Activated CD8-positive, alpha-beta memory T cell treated with anti-CD3 and anti-CD28 coated beads, Interleukin-2, amount 50 U/mL, for 48 hours (primary cell): ENCODE measurements at places on chromosomes 3 and 15.

DNA sequence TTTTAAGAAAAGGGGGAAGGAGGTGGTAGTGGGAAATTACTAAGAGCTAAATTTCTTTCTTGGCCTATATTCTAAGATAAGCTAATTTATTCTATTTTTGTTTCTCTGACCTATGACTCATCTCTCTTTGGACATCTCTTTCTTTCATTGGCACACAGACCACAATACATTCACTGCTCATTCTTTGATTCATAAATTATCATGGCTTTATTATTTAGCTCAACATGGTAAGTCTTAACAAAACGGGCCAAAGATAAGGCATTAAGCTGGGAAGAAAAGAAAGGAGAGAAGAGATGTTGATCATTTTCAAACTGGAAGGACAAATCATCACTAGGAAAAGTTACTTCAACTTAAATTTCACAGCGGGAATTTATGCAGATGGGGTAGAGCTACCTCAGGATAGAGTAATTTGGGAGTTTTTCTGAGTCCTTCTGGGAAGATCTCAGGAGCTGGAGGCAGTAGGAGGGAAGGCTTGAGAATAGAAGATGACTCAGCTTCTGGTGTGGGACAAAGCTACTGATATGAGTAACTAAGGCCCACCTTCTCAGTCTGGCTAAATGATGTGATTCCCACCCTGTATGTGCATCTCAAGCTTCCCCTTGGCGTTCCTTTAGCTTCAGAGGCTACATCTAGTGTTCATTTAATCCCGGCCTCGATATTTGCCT lies 7.5 kb upstream of the ALCAM start:
- DNase-seq = no peak

GRCh38 chr15:39153058-39153714 lies 427.7 kb upstream of the THBS1 start:
- DNase-seq = no peak

DNA sequence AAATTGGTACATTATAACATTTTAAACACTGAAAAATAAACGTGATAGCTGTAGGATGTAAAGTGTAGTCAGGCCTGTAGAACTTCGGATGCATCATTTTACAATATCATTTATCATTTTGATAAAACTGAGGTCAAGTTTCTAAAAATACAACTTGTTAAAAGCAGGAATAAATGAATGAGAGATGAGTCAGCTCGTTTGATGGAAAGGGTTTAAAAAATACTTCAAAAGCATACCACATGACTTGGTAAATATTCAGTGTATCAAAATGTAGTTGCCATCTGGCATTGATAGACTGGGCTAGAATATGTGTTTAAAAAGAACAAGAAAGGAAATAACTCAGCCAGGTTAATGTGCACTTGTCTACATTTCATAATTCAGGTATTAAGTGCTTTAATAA lies 357.0 kb downstream of the TIGIT start:
- no peak for DNase-seq

DNA sequence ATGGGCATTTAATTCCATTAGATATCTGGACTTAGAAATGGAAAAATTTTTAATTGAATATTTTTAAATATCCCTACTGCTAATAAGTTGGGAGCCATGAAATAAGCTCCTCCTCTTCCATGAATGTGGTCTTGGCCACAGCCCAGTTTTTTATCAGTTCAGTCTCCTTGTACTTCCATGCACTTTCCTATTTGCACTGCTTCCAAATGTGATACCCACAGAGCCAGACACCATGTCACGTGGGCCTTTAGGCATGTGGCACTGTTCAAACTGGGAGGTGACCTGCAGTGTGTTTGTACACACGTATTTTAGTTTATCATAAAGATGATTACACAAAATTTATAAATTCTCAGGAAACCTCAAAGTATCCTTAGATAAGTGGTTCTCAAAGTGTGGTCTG lies 80.1 kb upstream of the DGKG start:
- no peak for DNase-seq

DNA sequence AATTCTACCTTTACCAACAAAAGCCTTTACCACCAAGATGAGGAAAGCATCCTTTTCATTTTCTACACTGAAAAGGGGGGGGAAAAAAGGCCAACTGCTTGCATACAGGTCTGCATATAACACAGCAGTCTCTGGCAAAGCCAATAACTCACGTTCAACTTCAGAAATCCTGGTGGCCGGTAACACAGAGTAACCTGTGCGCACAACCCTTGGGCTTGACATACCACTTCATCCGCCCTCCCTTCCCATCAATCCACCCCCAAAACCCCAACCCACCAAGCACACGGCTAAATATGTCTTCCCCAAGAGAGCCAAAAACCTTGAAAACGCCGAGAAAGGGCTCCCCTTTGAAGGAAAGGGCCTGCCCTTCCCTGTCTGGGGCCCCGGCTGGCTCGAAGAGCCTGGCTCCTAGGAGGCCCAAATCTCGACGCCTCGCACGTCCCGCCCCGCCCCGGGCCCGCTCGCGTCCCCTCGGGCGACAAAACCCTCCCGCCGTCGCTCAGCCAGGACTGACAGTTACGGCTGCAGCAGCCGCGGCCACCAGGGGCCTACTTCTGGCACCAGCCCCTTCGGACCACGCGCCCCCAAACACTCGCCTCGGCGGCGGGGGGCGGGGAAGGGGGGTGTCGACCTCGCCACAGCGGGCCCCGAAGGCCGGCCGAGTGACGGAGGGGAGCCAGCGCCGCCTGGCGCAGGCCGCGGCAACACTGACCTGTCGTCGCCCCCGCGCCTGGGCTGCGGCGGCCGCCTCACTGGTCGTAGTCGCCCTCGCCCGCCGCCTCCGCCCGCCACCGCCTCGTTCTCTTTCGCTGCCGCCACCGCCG lies 835 bp downstream of the UBE3A start:
- peak; percentile 83 for DNase-seq

DNA sequence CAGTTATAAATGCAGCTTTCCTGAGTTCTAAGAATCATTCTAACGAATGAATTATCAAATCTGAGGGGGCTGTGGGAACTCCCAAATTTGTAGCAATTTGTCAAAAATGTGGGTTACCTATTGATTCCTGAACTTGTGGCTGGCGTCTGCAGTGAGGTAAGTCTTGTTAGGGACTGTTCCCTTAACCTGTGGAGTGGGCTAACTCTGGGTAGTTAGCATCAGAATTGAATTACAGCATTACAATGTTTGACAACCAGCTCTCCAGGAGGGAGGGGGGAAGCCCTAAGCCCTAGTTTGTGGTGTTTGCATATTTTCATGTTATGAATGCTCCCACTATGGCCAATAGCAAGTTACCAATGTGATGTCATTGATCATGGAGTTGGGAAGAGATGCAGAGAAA lies 65.9 kb upstream of the STT3B start:
- no peak for DNase-seq

DNA sequence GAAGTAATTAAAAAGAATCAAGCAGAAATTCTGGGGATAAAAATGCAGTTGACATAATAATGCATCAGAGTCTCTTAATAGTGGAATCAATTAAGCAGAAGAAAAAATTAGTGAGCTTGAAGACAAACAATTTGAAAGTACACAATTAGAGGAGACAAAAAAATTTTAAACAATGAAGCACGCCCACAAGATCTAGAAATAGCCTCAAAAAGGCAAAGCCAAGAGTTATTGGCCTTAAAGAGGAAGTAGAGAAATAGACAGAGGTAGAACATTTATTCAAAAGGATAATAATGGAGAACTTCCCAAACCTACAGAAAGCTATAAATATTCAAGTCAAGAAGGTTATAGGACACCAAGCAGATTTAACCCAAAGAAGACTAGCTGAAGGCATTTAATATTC lies 113.3 kb downstream of the TBC1D2B start:
- DNase-seq = no peak

DNA sequence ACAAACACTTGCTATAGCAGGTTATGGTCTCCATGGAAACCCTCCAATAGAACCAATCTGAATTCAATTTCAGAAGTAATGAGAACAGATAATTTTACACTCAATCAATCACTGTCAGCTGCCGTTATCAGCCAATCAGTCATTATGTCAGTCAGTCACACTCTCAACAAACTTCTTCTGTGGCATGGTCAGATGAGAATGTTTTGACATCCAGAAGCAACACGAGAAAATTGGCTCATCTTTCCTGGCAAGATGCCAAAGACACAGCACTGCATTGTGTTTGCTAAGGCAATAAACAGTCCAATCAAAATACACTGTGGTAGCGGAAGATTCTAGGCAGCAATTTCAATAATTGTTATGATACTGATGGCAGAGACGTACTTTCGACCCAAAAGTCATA lies 190.7 kb downstream of the RORA start:
- no peak for DNase-seq

DNA sequence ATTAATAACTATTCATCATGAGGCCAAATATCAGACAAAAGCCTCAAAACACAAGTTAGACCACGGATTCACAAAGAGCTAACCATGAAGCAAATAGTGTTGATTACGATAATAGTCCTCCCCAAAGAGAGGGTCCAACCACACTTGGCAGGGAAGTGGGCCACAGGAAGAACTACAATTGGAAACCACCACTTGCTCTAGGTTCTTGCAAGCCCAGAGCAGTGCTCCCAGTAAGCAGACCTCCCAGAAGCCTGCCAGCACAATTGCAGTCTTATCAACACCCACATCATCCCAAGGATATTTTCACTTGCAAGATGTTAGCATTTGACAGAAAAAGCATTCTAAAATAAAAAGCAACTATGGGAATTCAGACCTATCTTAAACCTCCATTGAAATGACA lies 11.3 kb downstream of the SETD2 start:
- DNase-seq = no peak

GRCh38 chr3:57942872-57943283 lies 65.3 kb upstream of the FLNB start:
- no peak for DNase-seq

- no peak for DNase-seq
Measured at GRCh38 chr3:172782235-172782634, 31.7 kb downstream of the ECT2 start.

GRCh38 chr3:51379746-51380455 lies 5.2 kb upstream of the MANF start:
- no peak for DNase-seq

DNA sequence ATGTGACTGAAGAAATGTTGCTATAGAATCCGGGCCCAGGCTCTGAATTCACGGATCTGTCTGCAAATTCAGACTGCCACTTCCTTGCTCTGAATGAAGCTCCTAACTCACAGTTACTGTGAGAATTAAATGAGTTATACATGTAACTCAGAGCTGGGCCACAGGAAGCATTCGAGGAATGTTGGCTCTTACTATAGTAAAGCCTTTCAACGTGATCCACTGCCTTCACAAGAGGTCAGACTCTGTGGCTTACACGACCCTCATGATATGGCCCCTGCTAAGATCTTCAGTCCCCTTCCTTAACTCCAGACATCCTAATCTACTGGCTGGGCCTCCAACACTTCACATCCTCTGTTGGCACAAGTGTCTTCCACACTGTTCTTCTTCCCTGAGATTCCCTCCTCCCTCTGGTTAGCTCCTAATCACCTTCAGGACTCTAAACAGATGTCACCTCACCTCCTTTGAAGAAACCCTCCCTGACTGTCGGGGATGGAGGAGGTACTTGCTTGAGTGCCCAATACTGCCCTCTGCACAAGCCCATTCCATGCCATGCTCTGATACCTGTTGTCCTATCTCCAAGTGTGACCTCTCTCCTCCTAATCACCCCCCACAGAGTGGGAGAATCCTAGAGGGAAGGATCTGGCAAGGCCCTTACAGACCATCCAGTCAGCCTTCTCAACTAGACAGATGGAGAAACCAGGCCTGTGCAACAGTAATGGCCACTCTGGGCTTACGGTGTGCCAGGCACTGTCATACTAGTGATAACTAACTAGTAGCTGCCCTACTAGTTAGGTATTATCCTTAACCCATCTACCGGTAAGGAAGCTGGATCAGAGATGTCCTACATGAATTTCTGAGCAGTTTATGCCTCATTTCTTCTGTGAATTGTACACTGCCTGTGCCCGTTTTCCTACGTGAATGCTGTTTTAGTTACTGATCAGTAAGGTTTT lies 1.3 kb downstream of the ACTR8 start:
- no peak for DNase-seq

GRCh38 chr15:100043068-100043641 lies 298.6 kb downstream of the ADAMTS17 start:
- no peak for DNase-seq

- no peak for DNase-seq
Measured at GRCh38 chr3:158381262-158381868, 189.6 kb upstream of the MLF1 start.

- no peak for DNase-seq
Measured at GRCh38 chr3:128537091-128537703, 44.2 kb upstream of the GATA2 start.

GRCh38 chr15:81497238-81497637 lies 123.2 kb upstream of the TMC3 start:
- DNase-seq = no peak

DNA sequence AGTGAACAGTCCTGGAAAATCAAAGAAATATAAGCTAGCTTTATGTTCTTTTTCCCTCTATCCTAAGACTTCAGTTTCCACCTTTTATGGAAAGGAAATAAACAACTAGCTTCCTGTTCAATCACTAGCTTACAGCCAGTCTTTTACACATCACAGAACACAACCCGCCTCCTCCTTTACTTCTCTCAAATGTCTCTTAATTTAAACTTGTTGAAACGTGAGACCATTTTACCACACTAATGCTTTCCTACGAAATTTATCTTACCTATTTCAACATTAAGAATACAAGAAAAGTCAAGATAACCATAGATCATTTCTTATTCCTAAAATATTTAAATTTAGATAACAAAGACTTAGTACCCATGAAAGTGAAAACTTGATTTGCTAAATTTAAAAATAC lies 6.2 kb downstream of the PRTG start:
- DNase-seq = no peak

- DNase-seq = no peak
Measured at GRCh38 chr3:66133853-66134445, 86.9 kb upstream of the SLC25A26 start.

GRCh38 chr15:67781907-67782690 lies 43.2 kb upstream of the SKOR1 start:
- no peak for DNase-seq

DNA sequence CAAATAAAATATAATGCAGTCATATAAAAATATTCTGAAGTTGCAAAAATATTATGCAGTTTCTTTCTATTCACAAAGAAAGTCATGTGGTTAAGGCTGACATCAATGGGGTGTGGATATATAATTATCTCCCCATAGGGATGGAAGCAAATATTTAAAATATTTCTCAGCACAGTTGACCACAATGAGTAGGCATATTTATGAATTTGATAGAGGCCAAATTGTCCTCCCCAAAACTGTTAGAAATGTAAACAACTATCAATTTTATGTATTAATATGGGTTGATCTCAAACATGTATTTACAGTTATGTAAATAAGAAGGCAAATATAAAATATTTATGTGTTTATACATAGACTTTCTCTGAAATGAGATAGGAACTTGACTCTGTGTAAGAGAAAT lies 246.0 kb upstream of the CBLB start:
- DNase-seq = no peak

GRCh38 chr3:46365041-46365440 lies 5.7 kb upstream of the CCR5 start:
- no peak for DNase-seq

DNA sequence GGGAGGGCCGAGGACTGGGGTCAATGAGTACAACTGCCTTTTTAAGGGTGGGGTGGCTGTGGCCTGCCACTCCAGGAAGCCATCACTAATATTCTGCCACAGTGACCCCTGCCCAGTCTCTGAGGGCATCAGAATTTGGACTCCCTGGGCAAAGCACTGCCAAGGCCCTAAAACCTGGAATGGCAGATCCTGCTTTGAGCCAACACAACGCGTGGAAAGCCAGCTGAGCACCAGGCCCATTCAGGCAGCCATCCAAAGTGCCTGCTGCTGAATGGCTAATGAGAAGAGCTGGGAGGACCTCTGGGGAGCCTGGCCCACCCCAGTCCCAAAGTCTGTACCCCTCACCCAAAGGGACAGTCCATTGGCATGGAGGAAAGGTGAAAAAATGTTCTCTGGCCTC lies 5.0 kb downstream of the TWF2 start:
- DNase-seq = no peak
